Activated CD8-positive, alpha-beta memory T cell treated with anti-CD3 and anti-CD28 coated beads for 4 hours (primary cell): ENCODE measurements at places on chromosomes 2 and 18.

DNA sequence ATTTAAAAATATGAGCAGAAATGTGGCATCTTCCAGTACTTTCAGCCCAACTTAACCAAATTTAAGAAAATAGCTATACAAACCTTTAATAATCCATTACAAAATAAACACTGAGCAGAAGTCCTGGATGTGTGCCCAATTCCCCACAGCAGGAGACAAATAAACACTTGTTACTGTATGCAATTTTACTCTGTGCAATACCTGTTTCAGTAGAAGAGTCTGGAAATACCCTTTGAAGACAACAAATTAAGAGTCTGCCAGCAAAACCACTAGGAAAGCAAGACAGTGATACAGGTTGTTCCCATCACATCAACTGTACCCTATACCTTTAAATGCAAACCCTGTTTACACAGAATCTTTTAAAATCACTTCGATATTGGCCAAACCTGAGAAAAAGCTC is 41.4 kb upstream of the RNU4ATAC start:
- DNase-seq: no peak

- DNase-seq: no peak
Measured at GRCh38 chr2:75199428-75200011, at the start of gene TACR1. TSS of gene TACR1 (minus strand) at chr2:75199520. CDS start at chr2:75198934, 586 bp downstream.

- DNase-seq: no peak
Measured at GRCh38 chr2:71082402-71083252, 14.2 kb downstream of the NAGK start.

DNA sequence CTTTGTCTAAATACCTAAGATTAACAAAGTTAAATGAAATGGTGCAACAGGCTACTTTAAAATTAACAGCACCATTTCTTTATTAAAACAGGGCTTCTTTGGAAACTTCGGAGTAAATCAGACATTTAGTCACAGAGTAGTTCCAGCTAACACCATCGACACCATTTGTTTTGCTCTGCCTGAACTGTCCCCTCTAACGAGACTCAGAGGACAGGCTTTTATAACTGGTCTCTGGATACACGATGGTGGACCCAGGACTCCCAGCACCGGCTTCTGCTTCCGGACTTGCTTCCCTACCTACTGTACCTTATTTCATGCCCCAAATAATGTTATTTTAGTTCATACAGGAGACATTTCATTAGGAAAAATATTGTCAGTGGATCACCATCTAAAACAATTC is 252.1 kb downstream of the XIRP2 start:
- DNase-seq: no peak

DNA sequence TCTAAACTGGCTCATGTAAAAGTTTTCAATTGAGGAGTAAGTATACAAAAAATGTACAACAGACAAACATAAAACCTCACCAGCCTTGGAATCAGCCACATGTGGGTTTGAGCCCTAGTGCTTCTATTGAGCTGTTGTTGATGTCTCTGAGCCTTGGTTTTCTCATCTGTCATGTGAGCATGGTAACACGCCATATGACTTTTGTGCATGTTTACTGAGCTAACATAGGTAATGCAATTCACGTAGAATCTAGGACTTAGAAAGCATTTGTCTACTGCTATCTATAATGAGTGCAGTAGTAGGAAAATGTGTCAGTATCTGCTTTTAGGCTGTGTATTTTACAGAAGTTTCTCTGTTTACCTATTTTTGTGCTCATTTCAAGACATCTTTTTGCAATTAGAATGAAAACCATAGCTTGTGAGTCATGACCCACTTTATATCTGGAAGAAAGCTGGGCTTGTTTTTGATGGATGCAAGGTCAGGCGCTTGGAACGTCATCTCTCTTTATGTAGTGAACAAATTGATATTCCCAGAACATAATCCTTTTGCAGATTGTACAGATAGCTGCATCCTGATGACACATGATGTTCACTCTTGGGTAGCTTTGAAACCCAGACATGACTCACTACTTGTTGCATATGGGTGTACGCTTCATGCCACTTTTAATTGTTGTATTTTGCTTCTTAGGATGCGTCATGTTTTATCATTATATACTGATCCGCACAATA is 94.3 kb downstream of the RNF144A start:
- DNase-seq: no peak

DNA sequence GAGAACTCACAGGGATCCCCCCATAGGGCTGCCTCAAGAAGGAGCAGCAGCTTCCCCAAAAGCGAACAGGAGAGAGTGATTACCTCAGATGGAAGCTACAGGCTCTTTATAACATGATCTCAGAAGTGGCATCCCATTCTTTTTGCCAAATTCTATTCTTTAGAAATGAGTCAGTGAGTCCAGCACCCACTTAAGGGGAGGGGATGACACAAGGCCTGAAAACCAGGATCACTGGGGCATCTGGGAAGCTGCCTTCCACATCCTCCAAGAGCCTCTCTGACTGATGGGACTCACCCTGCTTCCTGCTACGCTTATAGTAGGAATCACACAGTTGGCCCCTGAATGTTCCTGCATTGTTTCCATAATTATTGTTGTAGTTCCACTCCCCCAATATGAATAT is 96.5 kb downstream of the MAPK4 start:
- DNase-seq: no peak

DNA sequence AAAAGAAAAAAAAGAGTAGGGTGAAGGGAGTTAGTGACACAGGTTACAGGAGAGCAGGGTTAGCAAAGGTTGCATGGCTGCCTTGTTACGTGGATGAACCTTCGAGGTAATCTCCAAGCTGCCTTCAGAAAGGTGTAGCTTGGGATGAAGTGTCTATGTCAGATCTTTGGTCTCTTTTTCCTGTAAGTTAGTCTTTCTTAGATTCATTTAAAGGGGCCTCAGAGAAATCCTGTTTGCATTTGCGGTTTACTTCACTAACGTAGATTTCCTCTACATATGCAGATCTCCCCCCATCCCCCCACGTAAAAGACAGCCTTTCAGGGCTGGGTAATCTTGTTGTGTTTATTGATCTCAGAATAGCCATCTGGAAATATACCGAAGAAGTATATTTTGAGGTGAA is 83.7 kb downstream of the MTA3 start:
- DNase-seq: no peak

DNA sequence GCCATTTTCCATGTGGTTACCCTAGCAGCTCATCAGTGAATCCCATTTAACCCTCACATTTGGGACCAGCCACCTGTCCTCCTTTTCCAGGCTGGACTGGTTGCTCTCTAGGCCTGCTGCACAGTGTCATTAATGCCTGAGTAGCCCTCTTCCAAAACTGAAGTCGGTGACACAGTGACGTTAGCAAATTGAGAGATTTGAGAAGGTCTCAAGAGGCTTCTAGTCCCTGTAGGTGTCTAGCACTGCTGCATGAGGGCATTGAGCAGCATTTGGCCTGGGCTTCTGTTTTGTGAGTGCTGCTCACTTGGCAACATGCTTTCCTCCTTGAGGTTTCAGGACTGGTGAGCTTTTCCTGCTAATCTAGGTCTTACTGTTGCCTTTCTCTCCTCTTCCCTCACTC is 36.7 kb downstream of the PKP4 start:
- DNase-seq: no peak

- no peak for DNase-seq
Measured at GRCh38 chr2:110101280-110101844, 14.3 kb downstream of the MALL start.

- DNase-seq: no peak
Measured at GRCh38 chr2:118980573-118980972, 38.6 kb downstream of the MARCO start.

GRCh38 chr2:120317180-120317533 is 28.8 kb upstream of the INHBB start:
- DNase-seq: no peak

DNA sequence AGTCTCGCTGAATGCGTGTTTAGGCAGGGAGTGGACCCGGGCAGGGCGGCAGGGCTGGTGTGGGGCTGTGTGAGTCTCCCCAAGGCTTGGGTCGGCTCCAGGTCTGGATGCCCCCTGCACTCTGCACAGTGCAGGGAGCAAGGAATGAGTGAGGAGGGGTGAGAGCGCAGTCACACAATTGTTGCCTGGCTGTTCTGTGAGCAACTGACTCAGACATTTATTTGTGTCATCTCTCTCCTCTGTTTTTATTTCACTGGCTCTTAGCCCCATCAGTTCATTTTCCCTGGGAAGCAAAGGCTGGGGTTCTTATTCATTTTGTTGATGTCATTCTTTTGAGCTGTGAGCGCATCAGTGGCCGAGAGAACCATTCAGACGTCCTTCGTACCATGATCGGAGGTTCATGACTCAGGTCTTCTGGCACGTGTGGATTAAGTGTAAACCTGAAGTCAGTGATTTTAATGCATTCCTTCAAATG is 61.1 kb downstream of the GATA6 start:
- DNase-seq: no peak

GRCh38 chr2:99141110-99142108 is at the start of gene C2orf15:
TSS of gene C2orf15 (plus strand) at chr2:99141707. CDS start at chr2:99150559, 8,852 bp downstream.
- DNase-seq: peak; percentile 95

GRCh38 chr2:44364604-44365003 is 2.9 kb downstream of the CAMKMT start:
- DNase-seq: no peak

GRCh38 chr2:140472676-140473075 is 1658.1 kb downstream of the LRP1B start:
- no peak for DNase-seq

DNA sequence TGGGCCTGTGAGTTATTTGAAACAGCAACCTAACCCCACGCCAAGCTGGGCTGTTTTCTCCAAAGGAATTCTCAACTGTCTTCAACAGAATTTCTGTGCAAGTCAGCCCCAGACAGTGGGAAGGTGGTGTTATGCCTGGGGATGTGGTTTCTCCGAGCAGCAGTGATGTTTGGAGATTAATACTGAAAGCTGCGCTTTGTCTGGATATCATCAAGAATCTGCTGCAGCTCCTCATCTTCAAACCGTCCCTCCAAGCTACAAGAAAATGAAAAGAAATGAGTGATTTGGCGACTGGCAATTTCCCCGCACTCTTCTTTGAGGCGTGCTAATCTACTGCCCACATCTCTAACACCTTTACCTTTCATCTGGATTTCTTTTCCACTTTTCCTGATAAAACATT is 10.0 kb downstream of the POLR2D start:
- no peak for DNase-seq

DNA sequence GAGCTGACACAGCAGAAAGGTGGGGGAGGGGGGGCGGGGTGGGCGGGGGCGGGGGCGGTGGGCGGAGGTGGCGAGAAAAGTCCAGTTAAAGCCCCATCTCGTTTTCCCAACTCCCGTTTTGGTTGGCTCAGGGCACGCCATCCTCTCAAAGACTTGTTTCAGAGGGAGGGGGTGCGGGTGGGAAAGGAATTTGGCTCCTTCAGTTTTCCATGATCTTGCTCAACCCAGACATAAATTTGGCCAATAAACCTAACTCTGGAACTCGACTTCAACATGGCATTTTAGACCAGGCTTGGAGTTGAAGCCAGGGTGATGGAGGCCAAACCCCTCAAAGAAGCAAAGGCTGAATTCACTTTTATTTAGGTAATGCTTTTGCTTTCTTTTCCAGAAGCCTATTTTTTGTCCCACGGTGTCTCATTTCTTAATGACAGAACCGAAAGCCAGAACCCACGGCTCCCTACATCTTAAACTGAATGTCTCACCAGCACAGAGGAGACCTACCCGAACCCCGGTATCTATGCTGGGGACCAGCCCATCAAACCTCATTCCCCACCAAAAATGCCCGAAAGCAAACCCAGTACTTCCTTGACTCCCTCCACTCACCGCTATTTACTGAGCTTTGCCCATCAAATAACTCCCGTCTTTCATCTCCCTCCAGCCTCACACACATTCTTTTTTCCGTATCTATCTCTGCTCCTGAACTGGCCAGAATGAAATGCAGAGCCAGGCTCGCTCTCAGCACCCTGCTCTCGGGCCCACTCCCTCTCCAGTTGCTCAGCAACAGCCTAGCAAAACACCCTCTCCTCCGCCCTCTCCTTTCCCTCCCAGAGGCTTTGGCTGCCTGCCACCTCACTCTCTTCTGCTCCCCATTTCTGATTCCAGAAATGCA is 4.3 kb downstream of the IGFBP5 start:
- no peak for DNase-seq

GRCh38 chr2:218985325-218986091 is 524 bp upstream of the FEV start:
- DNase-seq: no peak

DNA sequence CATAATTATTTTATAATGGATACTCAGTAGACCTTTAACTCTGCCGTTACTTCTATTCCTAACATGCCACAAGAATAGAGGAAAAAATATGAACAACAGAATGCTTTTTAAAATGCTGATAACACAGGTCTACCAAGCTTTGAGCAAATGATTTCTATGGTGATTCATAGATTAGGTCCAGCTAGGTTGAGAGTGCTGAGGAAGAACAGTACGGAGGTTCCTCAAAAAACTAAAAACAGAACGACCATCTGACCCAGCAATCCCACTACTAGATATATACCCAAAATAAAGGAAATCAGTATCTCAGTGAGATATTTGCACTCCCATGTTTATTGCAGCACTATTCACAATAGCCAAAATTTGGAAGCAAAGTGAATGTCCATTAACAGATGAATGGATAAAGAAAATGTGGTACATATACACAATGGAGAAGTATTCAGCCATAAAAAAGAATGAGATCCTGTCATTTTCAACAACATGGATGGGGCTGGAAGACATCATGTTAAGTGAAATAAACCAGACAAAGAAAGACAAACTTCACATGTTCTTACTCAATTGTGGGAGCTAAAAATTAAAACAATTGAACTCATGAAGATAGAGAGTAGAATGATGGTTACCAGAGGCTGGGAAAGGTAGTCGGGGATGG is 111.6 kb upstream of the SERTAD2 start:
- no peak for DNase-seq

DNA sequence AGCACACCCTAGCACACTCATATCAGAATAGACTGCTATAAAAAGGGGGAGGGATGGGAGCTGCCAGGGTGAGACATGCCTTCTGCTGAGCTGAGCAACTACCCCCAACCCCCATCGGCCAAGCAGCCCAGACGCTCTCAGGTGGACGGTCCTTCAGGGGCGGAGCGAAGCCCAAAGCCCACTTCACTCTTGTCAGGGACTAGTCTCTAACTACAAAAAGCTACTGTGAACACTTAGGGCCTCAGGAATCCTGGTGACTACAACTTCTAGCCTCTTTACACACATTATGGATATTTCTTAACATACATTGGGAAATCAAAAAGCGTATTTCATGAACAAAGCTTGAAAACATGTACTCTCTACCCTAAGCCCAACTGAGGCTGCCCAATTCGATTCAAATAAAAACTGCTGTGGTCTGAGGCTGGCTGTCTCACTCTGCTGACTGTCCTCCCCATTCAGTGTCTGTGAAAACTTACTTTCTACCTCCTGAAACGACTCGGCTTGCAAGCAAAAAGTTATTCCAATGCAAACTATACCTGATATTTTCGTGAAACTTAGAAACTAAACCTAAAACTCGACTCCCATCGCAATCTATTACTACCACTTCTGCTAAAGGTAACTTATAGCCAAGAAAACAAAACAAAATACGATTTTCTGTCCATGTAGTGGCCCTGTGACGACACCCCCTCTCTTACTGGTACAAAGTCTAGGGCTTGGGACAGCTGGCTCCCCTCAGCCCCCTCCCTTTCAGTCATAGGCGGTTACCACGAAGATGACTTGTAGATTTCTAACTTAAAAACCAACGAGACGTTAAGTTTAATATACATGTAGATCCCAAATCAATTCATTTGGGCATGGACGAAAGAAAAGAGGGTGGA is 1.2 kb downstream of the SERTAD2 start:
- DNase-seq: no peak

- DNase-seq: no peak
Measured at GRCh38 chr2:190802129-190802528, 78.5 kb upstream of the GLS start.
